ENCODE measurements at places on chromosomes 16 and 17. TPM values are rescaled to one million over a fixed set of nuclear protein-coding genes. Genes with fewer than 3 reads are reported as not detected.

Gene NPIPA2
- 0.96 TPM for total RNA-seq

DNA sequence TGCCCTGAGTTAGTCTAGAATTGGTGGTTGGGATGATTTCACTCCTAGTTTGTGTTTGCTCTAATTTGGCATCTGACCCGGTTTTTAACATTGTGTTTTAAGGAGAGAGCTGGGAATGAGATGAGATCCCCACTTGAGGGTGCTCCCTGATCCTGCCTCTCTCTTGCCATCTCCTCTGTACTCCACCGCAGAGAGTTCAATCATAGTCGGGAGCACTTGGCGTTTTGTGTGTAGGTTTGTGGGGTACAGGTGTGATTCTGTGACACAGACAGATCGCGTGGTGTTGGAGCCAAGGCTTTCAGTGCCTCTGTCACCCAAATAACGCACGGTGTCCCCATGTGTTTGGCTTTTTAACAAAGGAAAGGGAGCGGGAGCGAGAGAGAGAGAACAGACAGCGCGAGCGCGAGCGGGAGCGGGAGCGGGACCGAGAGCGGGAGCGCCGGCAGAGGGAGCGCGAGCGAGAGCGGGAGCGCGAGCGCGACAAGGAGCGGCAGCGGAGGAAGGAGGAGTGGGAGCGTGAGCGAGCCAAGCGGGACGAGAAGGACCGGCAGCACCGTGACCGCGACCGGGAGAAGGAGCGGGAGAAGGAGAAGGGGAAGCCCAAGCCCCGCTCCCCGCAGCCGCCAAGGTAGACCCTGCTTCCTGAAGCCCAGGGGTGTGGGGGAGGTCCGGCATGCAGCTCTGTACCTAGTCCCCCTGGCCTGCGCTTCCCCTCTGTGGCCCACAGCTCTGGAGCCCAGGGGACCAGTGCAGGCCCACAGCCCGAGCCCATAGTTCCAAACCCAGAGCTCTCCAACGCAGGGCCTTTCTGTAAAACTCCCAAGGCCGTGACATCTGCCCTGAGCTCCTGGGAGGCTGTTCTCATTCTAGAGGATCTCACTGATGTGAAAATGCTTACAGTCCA, 27.2 kb upstream of the IL17C start:
- DNase-seq, result no peak

DNA sequence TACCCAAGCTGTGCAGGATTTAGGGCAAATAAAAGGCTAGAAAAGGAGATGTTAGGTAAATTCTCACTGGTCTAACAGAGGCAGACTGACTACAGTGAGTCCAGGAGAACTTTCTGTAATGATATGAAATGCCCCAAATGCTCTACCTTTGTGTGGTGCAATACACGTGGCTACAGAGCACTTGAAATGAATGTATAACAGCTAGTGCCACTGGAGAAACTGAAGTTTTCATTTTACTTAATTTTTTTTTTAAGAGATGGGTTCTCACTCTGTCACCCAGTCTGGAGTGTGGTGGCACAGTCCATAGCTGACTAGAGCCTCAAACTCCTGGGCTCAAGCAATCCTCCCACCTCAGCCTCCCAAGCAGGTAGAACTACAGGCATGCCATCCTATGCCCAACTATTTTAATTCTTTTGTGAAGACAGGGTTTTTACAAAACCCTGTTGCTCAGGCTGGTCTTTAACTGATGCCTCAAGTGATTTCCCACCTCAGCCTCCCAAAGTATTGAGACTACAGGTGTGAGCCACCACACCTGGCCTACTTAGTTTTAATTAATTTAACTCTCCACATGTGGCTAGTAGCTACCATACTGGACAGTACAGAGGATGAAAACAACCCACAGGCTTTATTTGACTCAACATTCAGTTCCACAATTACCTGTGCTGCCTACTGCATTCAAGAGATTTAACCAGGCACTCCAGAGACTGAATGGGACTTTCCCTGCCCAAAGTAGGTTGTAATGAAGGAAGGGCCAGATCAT, 84.8 kb upstream of the PLEKHM1 start:
- no peak for DNase-seq

GRCh38 chr17:31580706-31581490, 189.4 kb downstream of the RAB11FIP4 start:
- peak; percentile 57 for DNase-seq

Gene GPR179
- 2.6 TPM for total RNA-seq

GRCh38 chr16:64738321-64738960, 383.4 kb downstream of the CDH11 start:
- no peak for DNase-seq

DNA sequence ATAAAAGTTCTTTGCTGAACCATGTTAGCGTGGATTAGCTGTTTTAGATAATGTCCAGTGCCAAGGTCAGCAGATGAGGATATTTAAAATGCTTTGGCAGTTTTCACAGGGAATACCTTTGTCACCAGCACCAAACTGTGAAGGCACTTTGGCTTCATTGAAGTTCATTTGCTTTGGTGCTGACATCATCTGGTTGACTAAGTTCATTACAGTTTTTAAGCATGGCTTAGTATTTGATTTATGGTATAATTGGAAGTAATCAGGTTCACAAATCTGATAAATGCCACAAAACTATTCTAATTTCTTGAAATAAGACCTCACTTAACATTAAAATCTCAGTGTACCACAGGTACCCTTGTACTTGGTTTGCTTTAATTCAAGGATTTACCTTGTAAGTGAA, 4.3 kb downstream of the GID4 start:
- no peak for DNase-seq

GRCh38 chr16:66551348-66551759, 1.0 kb upstream of the CKLF start:
- peak; percentile 34 for DNase-seq

GRCh38 chr17:81575836-81576235, 23.7 kb upstream of the FAAP100 start:
- DNase-seq, result no peak

GRCh38 chr16:15996432-15997109, 47.2 kb downstream of the ABCC1 start:
- DNase-seq, result no peak

Gene NPIPA5
- not detected for total RNA-seq

- DNase-seq, result peak; percentile 71
These were observed 2.3 kb upstream of the MAP2K3 start for GRCh38 chr17:21282231-21282630.

Gene FOXN1
- total RNA-seq, result not detected

Gene SOX9
- 1.2 TPM for total RNA-seq

DNA sequence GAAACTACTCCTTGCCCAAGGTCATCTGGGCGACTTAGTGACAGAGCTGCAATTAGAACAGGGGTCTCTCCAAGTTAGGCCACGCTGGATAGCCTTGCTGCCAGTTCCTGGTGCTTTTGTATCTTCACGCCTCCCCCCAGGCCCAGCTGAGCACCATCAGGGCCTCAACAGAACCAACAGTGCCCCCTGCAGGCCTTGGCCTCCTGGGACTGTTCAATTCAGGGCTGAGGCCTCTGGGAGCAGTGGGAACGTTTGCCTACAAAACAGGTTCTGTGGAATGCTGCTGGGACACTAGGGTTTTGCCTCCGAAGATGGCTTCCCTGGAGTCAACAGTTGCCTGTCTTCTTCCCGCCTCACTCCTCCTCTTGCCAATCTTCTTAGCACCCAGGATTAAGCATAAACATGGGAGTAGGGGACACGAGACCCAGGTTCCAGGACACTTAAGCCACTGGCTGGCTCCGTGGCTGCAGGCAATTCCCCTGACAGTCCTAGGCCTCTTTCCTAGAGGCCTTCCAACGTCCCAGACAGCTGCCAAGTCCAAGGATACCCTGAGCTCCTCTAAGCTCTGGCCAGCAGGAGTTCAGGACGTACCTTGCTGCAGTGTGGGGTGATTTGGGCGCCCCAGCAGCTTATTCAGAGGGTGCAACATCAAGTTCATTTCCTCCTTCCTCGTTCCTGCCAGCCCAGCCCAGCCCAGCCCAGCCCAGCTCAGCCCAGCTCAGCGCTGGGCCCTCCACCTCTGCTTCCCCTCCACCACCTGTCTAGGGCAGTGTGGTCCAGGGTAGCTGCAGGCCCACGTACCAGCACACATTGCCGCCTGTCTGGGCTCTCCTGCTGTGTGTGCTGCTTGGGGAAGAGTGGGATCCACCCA, 246.6 kb upstream of the RPL38 start:
- DNase-seq, result peak; percentile 47

GRCh38 chr16:78195797-78196196, 96.3 kb downstream of the WWOX start:
- peak; percentile 36 for DNase-seq

DNA sequence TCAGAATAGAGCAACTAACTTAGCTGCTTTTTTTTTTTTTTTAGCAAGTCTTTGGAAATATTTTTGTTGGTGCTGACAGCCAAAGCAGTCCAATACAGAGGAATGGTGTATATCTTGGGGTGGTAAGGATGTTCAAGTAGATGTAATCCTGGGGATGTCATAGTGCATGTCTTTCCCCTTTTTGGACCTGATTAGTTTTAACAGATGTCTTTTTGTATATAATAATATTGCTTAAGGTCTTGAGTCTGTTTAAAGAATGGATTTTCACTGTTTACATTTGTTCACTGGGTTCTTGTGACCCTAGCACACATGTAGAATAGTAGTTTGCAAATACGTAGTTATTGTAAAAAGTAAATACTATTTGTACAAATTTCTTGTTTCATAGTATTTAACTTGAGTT, 7.9 kb downstream of the TAF15 start:
- DNase-seq, result no peak

DNA sequence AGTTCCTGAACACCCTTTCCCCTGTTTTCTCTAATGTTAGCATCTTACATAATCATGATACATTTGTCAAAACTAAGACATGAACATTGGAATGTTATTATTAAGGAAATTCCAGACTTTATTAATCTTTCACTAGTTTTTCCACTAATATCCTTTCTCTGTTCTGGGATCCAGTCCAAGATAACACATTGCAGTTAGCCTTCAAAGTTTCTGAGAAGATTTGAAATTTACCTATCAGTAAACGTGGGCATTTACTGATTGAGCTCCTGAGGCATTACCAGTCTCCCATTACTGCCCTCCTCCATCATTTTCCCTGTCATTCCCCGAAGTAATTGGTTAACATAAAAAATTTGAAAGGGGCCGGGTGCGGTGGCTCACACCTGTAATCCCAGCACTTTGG, 5.7 kb upstream of the CD300LG start:
- DNase-seq, result no peak

GRCh38 chr17:78925662-78926555, 722 bp upstream of the TIMP2 start:
- DNase-seq, result peak; percentile 87

GRCh38 chr16:87006021-87006420, 311.2 kb downstream of the C16orf95 start:
- DNase-seq, result no peak

DNA sequence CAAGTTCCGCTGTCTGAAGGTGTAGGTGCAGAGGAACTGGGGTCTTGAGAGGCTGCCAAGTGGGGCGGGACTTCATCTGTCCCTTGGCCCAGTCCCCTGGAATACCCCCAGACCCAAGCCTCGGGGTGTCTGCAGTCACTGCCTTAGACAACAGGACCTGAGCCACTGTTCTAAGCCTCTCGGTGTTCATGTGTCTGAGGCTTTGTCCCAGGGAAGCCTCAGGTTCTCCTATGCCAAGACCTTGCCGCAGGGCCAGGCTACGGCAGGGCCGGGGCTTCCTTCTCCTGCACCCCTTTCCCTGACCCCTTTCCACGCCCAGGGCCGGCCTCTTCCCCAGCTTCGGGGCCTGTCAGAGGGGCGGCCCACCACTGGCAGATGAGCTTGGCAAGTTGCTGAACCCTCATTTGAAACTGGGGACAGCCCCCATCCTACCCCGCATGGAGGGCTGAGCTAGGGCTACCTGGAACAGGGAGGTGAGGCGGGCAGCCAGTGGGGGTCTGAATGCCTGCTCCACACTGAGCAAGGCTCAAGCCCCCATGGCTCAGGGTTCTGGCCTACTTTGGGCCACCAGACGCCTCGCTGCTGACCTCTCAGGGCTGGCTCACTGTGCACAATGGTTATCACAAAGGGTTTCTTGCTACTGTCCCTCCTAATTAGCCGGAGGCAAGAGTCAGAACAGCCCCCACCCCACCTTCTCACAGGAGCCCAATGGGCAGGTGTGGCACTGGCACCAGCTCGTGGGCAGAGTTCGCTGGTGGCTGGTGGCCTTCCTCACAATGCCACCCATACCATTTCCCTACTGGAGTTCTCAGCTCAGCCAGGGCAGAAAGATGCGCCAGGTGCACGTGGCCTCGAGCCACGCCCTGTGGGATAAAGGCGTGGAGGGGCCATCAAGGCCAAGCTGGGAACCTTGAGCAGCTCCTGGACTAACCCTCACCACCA, 7.1 kb downstream of the LITAFD start:
- DNase-seq, result no peak

Gene KIFC3
- total RNA-seq, result 40.7 TPM

- no peak for DNase-seq
These were observed 17.2 kb upstream of the UTP6 start for GRCh38 chr17:31918701-31919128.

Gene VASN
- total RNA-seq, result 57.3 TPM

Gene SUPT4H1
- total RNA-seq, result 43.1 TPM

GRCh38 chr16:263182-263774, 12.5 kb downstream of the RGS11 start:
- no peak for DNase-seq

DNA sequence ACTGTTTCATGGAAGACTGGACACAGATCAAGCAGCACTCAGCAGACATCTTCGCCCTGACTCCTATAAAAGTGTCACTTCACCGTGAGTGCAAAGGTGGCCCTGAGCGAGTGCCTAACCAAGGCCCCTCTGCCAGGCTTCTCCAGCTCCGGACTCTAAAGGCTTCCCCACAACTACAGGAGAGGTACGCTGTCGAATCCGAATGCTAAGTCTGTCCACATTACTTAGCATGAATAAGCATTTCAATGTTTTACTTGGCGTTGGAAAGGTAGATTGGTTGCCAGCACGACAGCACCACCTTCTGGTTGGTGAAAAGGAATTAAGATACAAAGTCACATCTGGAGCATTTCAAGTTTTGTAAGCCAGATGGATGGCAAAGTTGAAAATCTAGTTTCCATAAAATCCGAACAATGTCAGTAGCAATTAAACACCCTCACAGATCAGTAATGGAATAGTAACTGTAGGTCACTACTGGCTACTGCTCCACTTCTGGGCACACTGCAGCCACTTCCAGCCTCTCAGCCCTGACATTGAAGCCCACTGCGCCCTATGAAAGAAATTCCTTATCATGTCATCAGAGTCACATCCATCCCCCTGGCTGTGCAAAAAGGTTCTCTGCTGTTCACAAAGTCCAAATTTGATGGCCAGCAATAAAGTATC, 100.9 kb downstream of the PARN start:
- DNase-seq, result peak; percentile 93

Gene PRDM7
- total RNA-seq, result 2.2 TPM

GRCh38 chr16:24837969-24838368, 7.8 kb upstream of the SLC5A11 start:
- DNase-seq, result no peak

DNA sequence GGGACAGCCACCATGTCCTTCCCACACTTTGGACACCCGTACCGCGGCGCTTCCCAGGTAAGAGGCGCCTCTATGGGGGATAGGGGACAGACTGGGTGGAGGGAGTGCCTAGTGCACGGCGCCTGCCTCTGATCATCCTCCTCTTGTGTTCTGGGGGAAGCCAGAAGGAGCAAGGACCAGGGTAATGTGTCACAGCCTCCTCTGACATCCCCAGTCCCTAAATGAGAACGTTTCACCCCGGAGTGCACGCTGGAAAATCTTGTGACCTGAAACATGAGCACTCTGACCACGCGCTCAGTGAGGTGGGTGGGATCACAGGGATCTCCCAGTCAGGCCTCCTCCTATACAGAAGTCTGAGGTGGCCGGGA, 1.1 kb downstream of the IRX6 start:
- DNase-seq, result no peak

Measured in umbilical cord (tissue), 2 donors.